ENCODE measurements at places on chromosomes 2 and 18. TPM values are rescaled to one million over a fixed set of nuclear protein-coding genes. Genes with fewer than 3 reads are reported as not detected.

DES gene
- not detected for total RNA-seq

MOCOS gene
- total RNA-seq: 0.31 TPM

DLGAP1 gene
- 277 TPM for total RNA-seq

GPR75 gene
- 27.2 TPM for total RNA-seq

STK25 gene
- total RNA-seq: 209 TPM

LYG2 gene
- not detected for total RNA-seq

MRPL44 gene
- 43.8 TPM for total RNA-seq

PHOSPHO2 gene
- 21.3 TPM for total RNA-seq

HOXD13 gene
- total RNA-seq: not detected

PFN4 gene
- total RNA-seq: 1.6 TPM

VWC2L gene
- 7.8 TPM for total RNA-seq

C2orf15 gene
- 1.6 TPM for total RNA-seq

SPEG gene
- 24.7 TPM for total RNA-seq
